ENCODE measurements at places on chromosomes 5 and 9. TPM values are rescaled to one million over a fixed set of nuclear protein-coding genes. Genes with fewer than 3 reads are reported as not detected.

GRCh38 chr5:31300501-31300900, 107.0 kb downstream of the CDH6 start:
- DNase-seq = no peak

- DNase-seq = no peak
Measured at GRCh38 chr5:59596586-59597350, 296.8 kb downstream of the PDE4D start.

GABRA1 gene
- total RNA-seq = not detected

OBP2B gene
- total RNA-seq = not detected

LCN1 gene
- not detected for total RNA-seq

- DNase-seq = no peak
Measured at GRCh38 chr9:117412841-117413240, 2.0 kb downstream of the ASTN2 start.

SARDH gene
- total RNA-seq = 0.41 TPM

DNA sequence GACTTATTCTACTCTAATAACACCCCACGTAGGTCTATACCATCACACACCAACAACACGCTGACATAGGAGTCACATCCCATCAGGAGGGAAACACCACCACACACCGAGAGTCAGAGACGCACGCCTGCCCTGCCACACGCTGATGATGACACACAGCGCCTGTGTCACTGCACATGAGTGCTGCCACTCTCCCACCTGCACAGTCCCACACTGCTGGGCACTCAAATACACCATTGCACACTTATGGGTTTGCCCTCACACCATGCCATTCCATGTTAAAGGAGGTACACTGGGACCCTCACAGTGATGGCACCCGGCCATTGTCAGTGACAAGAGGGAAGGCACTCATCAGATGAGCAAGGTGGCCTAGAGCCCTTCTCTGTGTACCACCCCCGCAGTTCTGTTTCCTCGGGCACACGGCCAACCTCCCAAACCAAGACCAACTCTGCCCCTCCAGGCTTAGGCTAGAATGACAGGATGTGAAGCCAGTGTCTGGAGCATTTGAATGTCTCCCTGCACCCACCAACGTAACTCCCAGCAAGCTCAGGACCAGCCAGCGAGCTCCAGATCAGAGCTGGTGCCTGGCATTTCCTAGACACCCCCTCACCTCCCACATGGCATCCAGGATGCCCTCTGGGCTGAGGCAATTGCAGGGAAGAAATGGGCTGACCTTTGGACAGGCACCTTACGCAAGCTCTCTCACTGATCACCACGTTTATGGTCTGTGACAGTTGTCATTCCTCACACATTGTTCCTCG, 3.6 kb upstream of the CPLX2 start:
- DNase-seq = no peak

CDX1 gene
- total RNA-seq = not detected

SVEP1 gene
- total RNA-seq = 6.4 TPM

GRCh38 chr9:136399176-136400037, 563 bp downstream of the SNAPC4 start:
- no peak for DNase-seq

DNA sequence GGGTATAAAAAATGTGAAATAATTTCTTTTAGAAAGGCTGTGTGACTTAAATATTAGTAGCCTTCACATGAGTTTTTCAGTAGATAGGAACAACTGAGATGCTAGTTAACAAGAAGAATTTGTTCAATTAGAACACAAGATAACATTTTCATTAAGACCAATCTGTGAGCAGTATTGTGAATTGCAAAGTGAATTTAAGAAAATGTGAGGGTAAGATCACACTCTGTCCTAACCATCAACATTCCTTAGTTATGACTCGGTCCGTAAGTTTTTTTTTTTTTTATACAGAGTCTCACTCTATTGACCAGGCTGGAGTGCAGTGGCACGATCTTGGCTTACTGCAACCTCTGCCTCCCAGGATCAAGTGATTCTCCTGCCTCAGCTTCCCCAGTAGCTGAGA, 180.2 kb upstream of the EGFLAM start:
- DNase-seq = no peak

DNA sequence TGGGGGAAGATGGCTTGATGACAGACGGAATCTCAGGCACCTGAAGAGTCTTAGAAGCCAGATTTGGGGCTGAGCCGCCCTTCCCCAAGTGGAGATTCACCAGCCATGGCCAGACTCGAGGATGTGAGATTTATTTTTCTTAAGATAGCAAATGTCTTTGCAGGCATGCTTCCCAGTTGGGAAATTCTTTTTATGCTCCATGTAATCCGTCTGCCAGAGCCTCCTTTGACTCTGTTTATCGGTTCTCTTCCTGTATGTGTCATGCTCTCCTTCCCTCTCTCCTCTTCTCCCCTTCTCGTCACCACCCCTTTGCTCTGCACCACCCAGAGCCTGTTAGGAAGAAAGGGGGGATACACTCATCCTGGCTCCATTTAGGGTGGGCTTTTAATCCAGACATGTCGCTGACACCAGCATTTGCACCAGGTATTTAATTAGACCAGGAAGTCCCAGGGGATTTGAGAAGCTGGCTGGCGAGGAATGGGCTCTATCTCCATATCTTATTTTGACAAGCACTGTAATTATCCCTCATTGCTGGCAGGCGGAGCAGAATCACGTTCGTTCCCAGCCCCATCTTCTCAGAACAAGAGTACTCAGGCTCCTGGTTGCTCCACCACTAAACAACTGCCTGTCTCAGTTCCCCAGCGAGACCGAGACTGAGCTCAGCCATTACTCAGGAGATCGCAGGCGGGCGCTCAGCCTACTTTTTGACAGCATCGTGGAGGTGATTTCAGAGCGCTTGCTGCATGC, 50.9 kb downstream of the KCNIP1 start:
- DNase-seq = no peak

SOWAHA gene
- 0.27 TPM for total RNA-seq

GRCh38 chr5:98935206-98935605, 6.4 kb upstream of the CHD1 start:
- DNase-seq = no peak

TEK gene
- 21.1 TPM for total RNA-seq
